ENCODE measurements at places on chromosomes 5 and 9.

- no peak overlapping the region for H3K27ac ChIP-seq
- no peak for DNase-seq
- no peak overlapping the region for H3K4me3 ChIP-seq
- H3K27me3 ChIP-seq: no peaks in the 10 kb centered on the region
- peaks cover 11% of the 10 kb centered on the region for H3K36me3 ChIP-seq
These were observed 18.4 kb downstream of the PLEKHG4B start for GRCh38 chr5:110270-110888.

DNA sequence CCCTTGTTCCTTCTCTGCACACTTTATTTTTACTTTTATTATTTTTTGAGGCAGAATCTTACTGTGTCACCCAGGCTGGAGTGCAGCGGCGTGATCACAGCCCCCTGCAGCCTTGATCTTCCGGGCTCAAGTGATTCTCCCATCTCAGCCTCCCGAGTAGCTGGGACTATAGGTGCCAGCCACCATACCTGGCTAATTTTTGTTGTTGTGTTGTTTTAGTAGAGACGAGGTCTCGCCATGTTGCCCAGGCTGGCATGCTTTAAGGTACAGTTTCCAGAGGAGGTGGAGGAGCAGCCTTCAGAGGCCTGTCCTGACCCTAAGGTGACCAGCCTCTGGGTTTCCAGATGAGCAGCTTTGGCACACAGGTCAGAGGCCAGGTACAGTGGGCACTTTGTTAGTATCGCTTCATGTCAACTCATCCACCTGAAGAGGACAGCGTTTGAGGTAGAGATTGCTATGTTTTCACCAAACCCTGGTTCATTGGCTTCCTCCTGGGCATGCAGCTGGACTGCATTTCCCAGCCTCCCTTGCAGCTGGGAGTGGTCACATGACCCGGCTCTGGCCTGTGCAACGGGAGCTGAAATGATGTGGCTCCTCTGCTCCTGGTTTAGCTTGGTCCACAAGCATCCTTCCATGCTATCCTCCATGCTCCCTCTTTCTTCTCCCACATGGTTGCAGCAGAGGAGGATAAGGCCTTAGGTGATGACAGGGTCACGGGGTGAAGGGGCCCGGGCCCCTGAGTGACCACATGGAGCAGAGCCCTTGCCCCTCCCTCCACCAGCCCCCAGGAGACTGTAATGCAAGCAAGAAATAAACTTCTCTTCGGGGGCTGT lies 139.3 kb upstream of the IER5L start:
- no peaks in the 10 kb centered on the region for H3K36me3 ChIP-seq
- no peak overlapping the region for H3K4me3 ChIP-seq
- H3K27me3 ChIP-seq: no peaks in the 10 kb centered on the region

- no peaks in the 10 kb centered on the region for H3K36me3 ChIP-seq
- H3K4me3 ChIP-seq: peak within 1 kb of the TSS; percentile 84
- DNase-seq: peak; percentile 94
- H3K27me3 ChIP-seq: peaks cover 62% of the 10 kb centered on the region
- peaks cover 19% of the 10 kb centered on the region for H3K4me1 ChIP-seq
These were observed at the start of gene CTNND2 for GRCh38 chr5:11904265-11904906. Gene CTNND2 (minus strand): TSS chr5:11904446. CDS start chr5:11903853, 593 bp downstream.

GRCh38 chr9:526904-527591 lies 312.4 kb downstream of the DOCK8 start:
- H3K36me3 ChIP-seq: no peaks in the 10 kb centered on the region
- no peaks in the 10 kb centered on the region for H3K4me1 ChIP-seq
- no peak overlapping the region for H3K4me3 ChIP-seq
- H3K27ac ChIP-seq: no peak overlapping the region

- H3K27ac ChIP-seq: no peak overlapping the region
- no peak overlapping the region for H3K4me3 ChIP-seq
- peaks cover 50% of the 10 kb centered on the region for H3K4me1 ChIP-seq
- peak; percentile 32 for DNase-seq
- no peaks in the 10 kb centered on the region for H3K36me3 ChIP-seq
These were observed 191.0 kb downstream of the NTRK2 start for GRCh38 chr9:84860249-84861115.

- DNase-seq: no peak
- no peak overlapping the region for H3K27ac ChIP-seq
- peaks cover 4% of the 10 kb centered on the region for H3K36me3 ChIP-seq
- H3K4me3 ChIP-seq: no peak overlapping the region
These were observed 22.5 kb downstream of the ZNF618 start for GRCh38 chr9:113898596-113898995.

DNA sequence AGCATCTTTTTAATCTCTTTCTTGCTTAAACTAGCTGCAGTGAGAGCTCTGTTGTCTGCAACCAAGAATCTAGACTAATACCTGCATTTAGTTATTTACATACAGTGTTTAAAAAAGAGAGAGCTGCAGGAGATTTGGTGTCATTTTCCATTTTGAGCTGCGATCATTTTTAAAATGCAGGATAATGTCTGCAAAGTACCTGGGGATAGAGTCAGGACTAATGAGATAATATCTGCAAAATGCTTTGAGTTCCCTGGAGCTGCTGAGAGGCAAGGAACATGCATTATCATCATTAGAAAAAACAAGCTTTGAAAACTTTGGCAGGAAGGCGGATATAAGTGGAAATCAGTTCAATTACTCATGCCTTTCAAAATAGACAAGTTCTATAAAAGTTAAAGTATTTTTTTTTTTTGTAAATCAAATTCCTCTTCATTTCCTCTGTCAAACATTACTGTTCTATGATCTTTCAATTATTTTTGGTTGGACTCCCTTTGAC lies 21.8 kb upstream of the ANKRD33B start:
- peaks cover 6% of the 10 kb centered on the region for H3K4me1 ChIP-seq
- H3K27ac ChIP-seq: no peak overlapping the region
- no peaks in the 10 kb centered on the region for H3K27me3 ChIP-seq
- DNase-seq: no peak

DNA sequence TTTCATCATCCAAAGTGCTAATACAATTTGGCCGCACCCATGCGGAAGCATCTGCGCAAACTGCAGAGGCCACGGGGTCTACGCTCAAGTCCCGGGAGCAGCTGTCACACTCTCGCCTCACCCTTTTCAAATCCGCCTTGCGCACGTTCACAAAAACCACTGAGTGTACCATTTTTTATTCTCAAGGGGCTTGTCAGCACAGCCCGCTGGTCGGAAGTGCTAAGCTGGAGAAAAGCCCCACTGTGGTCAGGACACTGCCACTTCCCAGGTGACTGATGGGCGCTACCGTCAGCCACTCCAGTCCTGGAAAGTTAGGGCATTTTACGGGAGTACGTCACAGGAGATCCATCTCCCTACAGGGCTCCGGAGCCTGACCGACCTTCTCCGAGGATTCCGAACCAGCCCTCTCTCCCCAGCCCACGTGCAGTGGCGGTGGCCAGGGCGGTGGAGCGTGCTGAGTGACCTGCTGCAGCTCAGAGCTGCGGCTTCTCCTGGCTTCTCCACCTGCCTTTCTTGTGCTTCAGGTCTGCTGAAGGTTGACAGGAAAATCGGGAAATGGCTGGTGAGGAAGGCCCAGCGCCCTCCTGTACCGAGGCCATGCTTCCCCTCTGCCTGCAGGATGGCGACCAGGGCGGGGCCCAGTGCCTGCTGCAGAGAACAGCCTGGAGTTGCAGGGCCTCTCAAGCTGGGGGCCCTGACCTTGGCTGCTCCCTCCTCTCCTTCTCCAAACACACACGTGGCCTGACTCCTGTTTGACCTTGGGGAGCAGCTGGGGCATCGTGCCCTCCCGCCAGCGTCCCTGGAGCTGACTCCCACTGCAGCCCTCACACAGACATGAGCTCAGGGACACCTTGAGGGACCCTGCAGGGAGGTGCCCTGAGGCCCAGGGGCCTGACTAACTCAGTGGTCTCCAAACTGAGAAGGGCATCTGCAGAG lies 14.3 kb downstream of the RASGEF1C start:
- H3K36me3 ChIP-seq: no peaks in the 10 kb centered on the region
- H3K27ac ChIP-seq: no peak overlapping the region
- H3K4me1 ChIP-seq: no peaks in the 10 kb centered on the region
- no peak for DNase-seq
- no peaks in the 10 kb centered on the region for H3K27me3 ChIP-seq

Data from neural progenitor cell (in vitro differentiated cells).